Activated CD8-positive, alpha-beta T cell treated with anti-CD3 and anti-CD28 coated beads, Interleukin-2, amount 10 ng/mL, durations not matched to agents 7 days and 5 days (primary cell): ENCODE measurements at places on chromosomes 1 and 21.

DNA sequence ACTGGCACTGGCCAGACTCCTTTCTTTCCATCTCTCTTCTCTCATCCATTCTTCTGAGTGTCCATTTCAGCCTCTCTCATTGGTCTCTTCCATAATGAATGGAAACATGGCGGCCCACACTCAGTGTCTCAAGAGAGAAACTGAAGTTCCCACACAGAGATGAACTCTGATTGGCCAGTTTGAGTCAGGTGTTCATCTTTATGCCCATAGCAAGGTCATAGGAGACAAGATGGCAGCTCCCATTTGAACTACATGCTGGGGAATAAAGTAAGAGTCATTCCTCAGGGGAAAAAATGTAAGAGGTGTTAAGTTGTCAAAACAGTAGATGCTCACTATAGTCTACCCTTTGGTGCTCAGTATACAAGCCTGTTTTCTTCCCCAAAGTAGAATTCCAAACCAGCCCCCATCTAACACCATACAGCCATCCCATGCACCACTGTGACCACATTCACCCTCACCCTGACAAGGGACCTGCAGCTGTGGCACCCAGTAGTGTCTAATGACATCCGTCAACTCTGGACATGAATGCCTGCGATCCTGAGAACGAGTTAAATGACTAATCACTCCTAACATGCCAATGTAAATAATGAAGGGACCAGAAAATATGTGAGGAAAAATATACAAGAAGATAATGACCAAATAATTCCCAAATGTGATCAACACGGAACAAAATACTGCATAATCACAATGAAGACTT lies 12.4 kb downstream of the CDA start:
- no peaks in the 10 kb centered on the region for H3K36me3 ChIP-seq
- H3K27ac ChIP-seq, result no peak overlapping the region
- no peak overlapping the region for H3K4me3 ChIP-seq
- H3K4me1 ChIP-seq, result no peaks in the 10 kb centered on the region
- peaks cover 6% of the 10 kb centered on the region for H3K27me3 ChIP-seq
- DNase-seq, result no peak

DNA sequence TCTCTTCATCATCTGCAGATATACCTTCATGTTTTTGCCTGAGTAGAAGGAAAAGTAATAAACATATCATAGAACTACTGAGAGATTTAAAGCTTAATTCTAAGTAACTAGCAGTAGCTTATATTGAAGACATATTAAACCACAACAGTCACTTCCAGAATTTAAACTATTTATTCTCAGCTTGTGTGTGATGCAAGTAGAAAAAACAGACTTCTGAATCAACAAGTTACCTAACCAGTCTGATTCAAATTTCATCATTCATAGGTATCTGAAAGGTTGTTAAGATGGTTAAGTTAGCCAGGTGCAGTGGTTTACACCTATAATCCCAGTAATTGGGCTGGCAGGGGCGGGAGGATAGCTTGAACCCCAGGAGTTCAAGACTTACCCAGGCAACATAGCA lies 41.9 kb downstream of the SPAG17 start:
- no peaks in the 10 kb centered on the region for H3K27me3 ChIP-seq
- no peaks in the 10 kb centered on the region for H3K36me3 ChIP-seq
- no peak overlapping the region for H3K4me3 ChIP-seq

- H3K27ac ChIP-seq, result no peak overlapping the region
- H3K36me3 ChIP-seq, result no peaks in the 10 kb centered on the region
- peaks cover 17% of the 10 kb centered on the region for H3K27me3 ChIP-seq
Observed at GRCh38 chr1:31423418-31423947, 10.5 kb downstream of the SERINC2 start.

DNA sequence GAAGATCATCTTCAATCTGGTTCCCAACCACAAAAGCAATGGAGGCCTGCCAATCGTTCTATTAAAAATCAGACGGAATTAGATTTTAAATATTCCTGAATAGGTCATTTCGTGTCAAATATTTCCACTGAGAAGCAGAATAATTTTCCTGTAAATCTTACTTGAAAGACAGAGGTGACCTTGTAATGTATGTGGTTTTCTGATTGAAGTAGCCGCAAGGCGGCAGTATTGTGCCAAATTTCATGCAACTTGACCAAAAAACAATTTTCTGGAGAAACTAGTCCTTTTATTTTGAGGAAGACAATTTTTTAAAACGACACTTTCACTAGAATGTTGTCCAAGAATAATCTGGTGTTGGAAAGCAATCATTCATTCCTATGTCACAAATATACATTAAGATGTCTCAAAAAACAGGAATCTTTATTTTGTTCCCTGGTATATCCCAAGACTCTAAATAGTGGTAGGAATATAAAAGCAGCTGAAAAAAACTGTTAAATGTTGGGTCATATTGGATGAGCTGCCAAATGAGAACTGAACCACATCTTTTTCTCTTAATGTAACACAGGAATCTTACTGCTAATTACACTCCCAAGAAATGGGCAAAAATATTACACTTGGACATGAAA lies 33.6 kb downstream of the SPAG17 start:
- no peaks in the 10 kb centered on the region for H3K4me1 ChIP-seq
- no peak overlapping the region for H3K27ac ChIP-seq
- H3K4me3 ChIP-seq, result no peak overlapping the region
- no peaks in the 10 kb centered on the region for H3K36me3 ChIP-seq

GRCh38 chr1:44032170-44032790 lies 1.0 kb upstream of the SLC6A9 start:
- H3K4me1 ChIP-seq, result peaks cover 30% of the 10 kb centered on the region
- no peaks in the 10 kb centered on the region for H3K27me3 ChIP-seq
- no peak for DNase-seq

- peaks cover 31% of the 10 kb centered on the region for H3K36me3 ChIP-seq
- H3K27ac ChIP-seq, result peak overlapping the region; percentile 92
- H3K4me1 ChIP-seq, result peaks cover 64% of the 10 kb centered on the region
- peak overlapping the region; percentile 79 for H3K4me3 ChIP-seq
- H3K27me3 ChIP-seq, result peaks cover 18% of the 10 kb centered on the region
Observed at GRCh38 chr1:112704934-112705627, 1.8 kb downstream of the RHOC start.

DNA sequence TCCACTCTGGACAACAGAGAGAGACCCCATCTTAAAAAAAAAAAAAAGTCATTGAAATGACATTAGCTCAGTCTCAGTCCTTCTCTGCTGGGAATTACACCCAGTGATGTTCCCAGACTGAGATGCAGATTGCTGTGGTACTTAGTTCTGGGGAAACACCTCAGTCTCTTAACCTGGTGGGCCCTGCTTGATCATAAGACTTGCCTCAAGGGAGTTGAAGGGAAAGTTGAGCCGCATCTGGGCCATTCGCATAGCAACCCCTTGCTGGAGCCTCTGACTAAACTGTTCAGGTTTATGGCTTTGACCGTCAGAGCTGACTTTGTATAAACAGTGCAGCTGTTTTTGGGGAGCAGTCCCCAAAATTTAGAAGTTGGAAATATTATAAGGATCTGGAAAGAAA lies 13.4 kb downstream of the FCRL4 start:
- no peak overlapping the region for H3K4me3 ChIP-seq
- H3K36me3 ChIP-seq, result no peaks in the 10 kb centered on the region
- no peaks in the 10 kb centered on the region for H3K4me1 ChIP-seq

DNA sequence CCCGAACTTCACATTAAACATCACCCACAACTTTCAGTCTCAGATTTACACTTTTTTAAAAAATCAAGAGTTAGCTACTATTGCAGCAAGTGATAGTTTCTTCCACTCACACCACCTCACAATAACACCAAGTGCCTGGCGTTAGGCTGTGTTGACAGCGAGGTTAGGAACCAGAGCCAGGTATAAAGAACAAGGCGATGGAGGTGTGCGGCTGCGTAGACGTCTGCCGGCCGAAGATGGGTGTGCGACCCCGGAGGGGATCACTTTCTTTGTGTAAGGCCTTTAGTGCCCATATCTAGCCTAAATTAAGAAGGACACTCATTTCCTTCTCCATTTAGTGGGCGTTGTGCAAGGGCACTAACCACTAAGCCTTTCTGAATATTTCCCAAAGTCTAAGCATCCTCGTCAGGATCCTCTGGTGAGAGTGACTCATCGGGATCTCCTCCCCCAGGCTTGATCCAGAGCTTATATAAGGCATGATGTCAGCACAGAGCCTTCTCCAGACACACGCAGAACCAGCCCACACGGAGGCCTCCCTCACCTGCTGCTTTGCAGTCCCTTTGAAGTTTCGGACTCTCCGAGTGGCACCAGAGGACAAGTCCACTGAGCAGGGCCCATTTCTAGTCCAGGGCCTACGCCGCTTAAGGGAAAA lies 11.8 kb downstream of the NHLH2 start:
- no peak overlapping the region for H3K27ac ChIP-seq
- H3K36me3 ChIP-seq, result no peaks in the 10 kb centered on the region
- peaks cover 4% of the 10 kb centered on the region for H3K4me1 ChIP-seq

- H3K4me3 ChIP-seq, result no peak overlapping the region
- H3K27me3 ChIP-seq, result peaks cover 66% of the 10 kb centered on the region
- no peak overlapping the region for H3K27ac ChIP-seq
- no peaks in the 10 kb centered on the region for H3K36me3 ChIP-seq
- no peak for DNase-seq
Observed at GRCh38 chr1:202214089-202214843, 20.7 kb downstream of the LGR6 start.

GRCh38 chr1:96927125-96927524 lies 205.5 kb downstream of the PTBP2 start:
- no peak overlapping the region for H3K27ac ChIP-seq
- H3K36me3 ChIP-seq, result no peaks in the 10 kb centered on the region
- no peaks in the 10 kb centered on the region for H3K27me3 ChIP-seq
- H3K4me3 ChIP-seq, result no peak overlapping the region
- H3K4me1 ChIP-seq, result peaks cover 8% of the 10 kb centered on the region

- DNase-seq, result no peak
- H3K27ac ChIP-seq, result no peak overlapping the region
- H3K4me1 ChIP-seq, result no peaks in the 10 kb centered on the region
- H3K4me3 ChIP-seq, result no peak overlapping the region
- H3K36me3 ChIP-seq, result no peaks in the 10 kb centered on the region
Observed at GRCh38 chr1:60101516-60101915, 27.9 kb upstream of the C1orf87 start.

- H3K4me3 ChIP-seq, result no peak overlapping the region
- no peak overlapping the region for H3K27ac ChIP-seq
- H3K36me3 ChIP-seq, result peaks cover 52% of the 10 kb centered on the region
- DNase-seq, result no peak
- no peaks in the 10 kb centered on the region for H3K27me3 ChIP-seq
Observed at GRCh38 chr1:43431676-43432075, 22.1 kb downstream of the HYI start.

GRCh38 chr1:77193951-77194350 lies 25.3 kb downstream of the PIGK start:
- H3K4me3 ChIP-seq, result no peak overlapping the region
- peaks cover 4% of the 10 kb centered on the region for H3K4me1 ChIP-seq
- no peak for DNase-seq
- H3K36me3 ChIP-seq, result peaks cover 17% of the 10 kb centered on the region
- H3K27me3 ChIP-seq, result no peaks in the 10 kb centered on the region
- H3K27ac ChIP-seq, result no peak overlapping the region

DNA sequence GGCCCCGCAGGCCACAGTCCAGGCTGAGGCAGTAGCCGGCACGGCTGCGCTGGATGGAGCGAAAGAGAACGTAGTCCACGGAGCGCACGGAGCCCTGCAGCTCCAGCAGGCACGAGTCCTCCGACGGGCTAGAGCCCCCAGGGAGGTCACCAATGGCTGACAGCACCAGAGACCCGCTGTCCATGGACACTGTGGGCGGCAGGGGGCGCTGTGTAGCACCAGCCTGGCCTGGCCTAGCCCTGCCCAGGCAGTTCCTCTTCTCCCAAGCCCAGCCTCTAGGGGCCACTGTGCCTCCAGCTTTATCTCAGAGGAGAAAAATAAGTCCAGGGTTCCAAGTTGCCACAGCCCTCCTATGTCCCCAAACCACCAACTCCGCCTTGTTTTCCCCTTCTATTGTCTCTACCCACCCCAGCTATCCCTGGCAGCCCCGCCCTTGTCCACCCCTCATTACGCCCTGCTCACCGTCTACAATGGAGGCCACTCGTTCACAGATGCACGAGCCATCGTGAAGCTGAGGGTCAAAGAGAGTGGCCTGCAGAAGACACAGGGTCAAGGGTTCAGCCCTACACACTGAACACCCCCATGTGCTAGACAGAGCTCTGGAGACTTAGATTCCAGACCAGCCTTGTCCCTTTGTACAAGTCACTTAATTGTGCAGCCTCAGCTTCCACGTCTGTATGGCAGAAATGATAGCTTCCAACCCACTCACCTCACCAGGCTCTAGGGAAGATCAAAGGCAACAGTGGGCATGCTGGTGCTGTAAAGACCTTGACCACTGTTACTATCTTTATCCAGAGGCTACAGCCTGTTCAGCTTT lies 4.4 kb downstream of the ENTREP3 start:
- peaks cover 10% of the 10 kb centered on the region for H3K36me3 ChIP-seq
- H3K27ac ChIP-seq, result peak overlapping the region; percentile 77
- H3K27me3 ChIP-seq, result no peaks in the 10 kb centered on the region

DNA sequence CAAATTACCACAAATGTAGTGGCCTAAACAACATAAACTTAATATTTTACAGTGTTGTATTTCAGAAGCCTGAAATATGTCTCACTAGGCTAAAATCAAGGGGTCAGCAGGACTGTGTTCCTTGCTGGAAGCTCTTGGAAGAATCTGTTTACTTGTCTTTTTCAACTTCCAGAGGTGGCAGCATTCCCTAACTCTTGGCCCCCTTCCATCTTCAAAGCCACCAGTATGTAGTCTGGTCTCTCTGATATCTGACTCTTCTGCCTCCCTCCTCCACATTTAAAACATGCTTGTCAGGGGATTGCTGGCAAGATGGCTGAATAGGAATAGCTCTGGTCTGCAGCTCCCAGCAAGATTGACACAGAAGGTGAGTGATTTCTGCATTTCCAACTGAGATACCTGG lies 567.5 kb downstream of the PLA2G4A start:
- H3K4me3 ChIP-seq, result no peak overlapping the region
- H3K36me3 ChIP-seq, result no peaks in the 10 kb centered on the region
- H3K27me3 ChIP-seq, result no peaks in the 10 kb centered on the region
- H3K4me1 ChIP-seq, result no peaks in the 10 kb centered on the region
- no peak for DNase-seq

GRCh38 chr1:153568367-153569099 lies 2.9 kb upstream of the S100A2 start:
- peak overlapping the region; percentile 57 for H3K4me3 ChIP-seq
- H3K36me3 ChIP-seq, result no peaks in the 10 kb centered on the region
- H3K27ac ChIP-seq, result peak overlapping the region; percentile 36

GRCh38 chr1:211822677-211823407 lies 7.7 kb downstream of the LPGAT1 start:
- H3K27me3 ChIP-seq, result no peaks in the 10 kb centered on the region
- H3K36me3 ChIP-seq, result peaks cover 60% of the 10 kb centered on the region
- no peak for DNase-seq
- H3K4me1 ChIP-seq, result peaks cover 10% of the 10 kb centered on the region
- H3K27ac ChIP-seq, result no peak overlapping the region

GRCh38 chr1:25679171-25679570 lies 62.6 kb downstream of the MAN1C1 start:
- no peak overlapping the region for H3K27ac ChIP-seq
- H3K4me3 ChIP-seq, result no peak overlapping the region
- H3K4me1 ChIP-seq, result peaks cover 46% of the 10 kb centered on the region
- DNase-seq, result no peak

- H3K4me3 ChIP-seq, result no peak overlapping the region
- peaks cover 9% of the 10 kb centered on the region for H3K4me1 ChIP-seq
- peaks cover 42% of the 10 kb centered on the region for H3K27me3 ChIP-seq
- peaks cover 2% of the 10 kb centered on the region for H3K36me3 ChIP-seq
- no peak overlapping the region for H3K27ac ChIP-seq
Observed at GRCh38 chr1:19665186-19665495, 466 bp downstream of the HTR6 start.
